Activated CD8-positive, alpha-beta memory T cell treated with anti-CD3 and anti-CD28 coated beads for 36 hours (primary cell): ENCODE measurements at places on chromosomes 7 and 10. TPM values are rescaled to one million over a fixed set of nuclear protein-coding genes. Genes with fewer than 3 reads are reported as not detected.

The TMEM72 gene
- not detected for total RNA-seq

The SEC61A2 gene
- total RNA-seq = 12.0 TPM

The UBN2 gene
- total RNA-seq = 10.6 TPM

The ZSCAN25 gene
- total RNA-seq = 24.8 TPM

The AKR1D1 gene
- total RNA-seq = not detected

The SSC4D gene
- 0.40 TPM for total RNA-seq

The ODAD2 gene
- 0.23 TPM for total RNA-seq

The PTCD1 gene
- 6.0 TPM for total RNA-seq

The TCERG1L gene
- 0.80 TPM for total RNA-seq

The TCF7L2 gene
- 0.65 TPM for total RNA-seq
